ENCODE measurements at places on chromosomes 5 and 9.

DNA sequence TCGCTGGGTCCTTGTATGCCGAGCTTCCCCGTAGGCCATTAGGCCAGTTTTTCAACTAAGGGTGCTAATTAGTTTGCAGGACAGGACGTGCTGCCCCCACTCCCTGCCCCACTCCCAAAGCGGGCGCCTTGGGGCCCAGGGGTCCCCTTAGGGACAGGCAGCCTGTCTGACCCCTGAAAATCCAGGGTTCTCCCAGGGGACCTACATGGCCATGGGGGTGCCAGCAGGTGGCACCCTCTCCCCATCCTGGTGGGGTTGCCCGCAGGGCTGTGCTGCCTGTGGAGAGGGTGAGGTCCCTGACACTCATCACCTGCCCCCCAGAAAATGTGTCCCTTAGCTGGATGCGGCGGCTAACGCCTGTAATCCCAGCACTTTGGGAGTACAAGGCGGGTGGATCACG is 8.5 kb upstream of the CCDC187 start:
- DNase-seq, result peak; percentile 23

DNA sequence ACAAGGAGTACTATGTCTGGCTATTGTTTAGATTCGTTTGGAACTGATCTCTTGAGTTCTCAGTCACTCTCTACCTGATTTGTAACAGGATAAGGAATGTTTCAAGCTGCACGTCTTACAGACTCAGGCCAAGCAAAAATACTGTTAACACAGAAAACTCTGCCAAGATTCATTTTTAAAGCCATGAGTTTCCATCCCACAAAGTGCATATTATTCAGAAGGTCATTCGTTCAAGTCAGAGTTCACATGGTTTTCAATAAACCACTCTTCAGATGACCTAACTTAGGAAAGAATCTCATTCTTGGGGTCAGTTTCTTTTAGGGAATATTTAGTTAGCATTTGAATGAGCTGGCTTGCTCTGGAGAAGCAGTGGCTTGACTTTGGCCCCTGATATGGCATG is 49.3 kb downstream of the F2R start:
- DNase-seq, result no peak

- DNase-seq, result no peak
These were observed 116.1 kb upstream of the TNC start for GRCh38 chr9:115234094-115234493.

GRCh38 chr9:128091571-128091970 is 23.5 kb downstream of the SLC25A25 start:
- no peak for DNase-seq

GRCh38 chr5:44911501-44911900 is 102.8 kb downstream of the MRPS30 start:
- no peak for DNase-seq
